T-helper 17 cell (primary cell): ENCODE measurements at places on chromosomes 7 and 10. TPM values are rescaled to one million over a fixed set of nuclear protein-coding genes. Genes with fewer than 3 reads are reported as not detected.

GRCh38 chr7:133036289-133036688 lies 45.6 kb downstream of the CHCHD3 start:
- DNase-seq: no peak
- no peaks in the 10 kb centered on the region for H3K27me3 ChIP-seq
- peaks cover 12% of the 10 kb centered on the region for H3K4me1 ChIP-seq

GRCh38 chr10:55232553-55232952 lies 431.5 kb upstream of the PCDH15 start:
- H3K27ac ChIP-seq: no peak overlapping the region
- H3K27me3 ChIP-seq: no peaks in the 10 kb centered on the region
- no peaks in the 10 kb centered on the region for H3K36me3 ChIP-seq
- DNase-seq: no peak
- no peaks in the 10 kb centered on the region for H3K4me1 ChIP-seq

GRCh38 chr7:30921540-30922401 lies 10.1 kb downstream of the AQP1 start:
- H3K4me1 ChIP-seq: no peaks in the 10 kb centered on the region
- no peak for DNase-seq
- no peaks in the 10 kb centered on the region for H3K36me3 ChIP-seq
- no peak overlapping the region for H3K4me3 ChIP-seq
- no peak overlapping the region for H3K27ac ChIP-seq
- H3K27me3 ChIP-seq: no peaks in the 10 kb centered on the region

DNA sequence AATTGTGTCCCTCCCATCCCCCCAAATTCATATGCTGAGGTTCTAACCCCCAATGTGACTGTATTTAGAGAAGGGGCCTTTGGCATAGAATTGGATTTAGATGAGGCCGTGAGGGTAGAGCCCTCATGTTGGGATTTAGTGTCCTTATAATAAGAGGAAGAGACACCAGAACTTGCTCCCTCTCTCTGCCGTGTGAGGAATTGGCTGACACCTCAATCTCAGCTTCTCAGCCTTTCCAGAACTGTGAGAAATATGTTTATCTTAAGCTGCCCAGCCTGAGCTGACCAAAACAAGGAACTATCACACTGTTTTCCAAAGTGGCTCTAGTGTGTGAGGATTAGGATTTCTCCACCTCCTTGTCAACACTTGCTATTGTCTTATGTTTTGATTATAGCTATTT lies 400.0 kb upstream of the FZD8 start:
- H3K27ac ChIP-seq: no peak overlapping the region
- no peaks in the 10 kb centered on the region for H3K27me3 ChIP-seq
- no peak overlapping the region for H3K4me3 ChIP-seq
- H3K4me1 ChIP-seq: no peaks in the 10 kb centered on the region
- no peaks in the 10 kb centered on the region for H3K36me3 ChIP-seq

DNA sequence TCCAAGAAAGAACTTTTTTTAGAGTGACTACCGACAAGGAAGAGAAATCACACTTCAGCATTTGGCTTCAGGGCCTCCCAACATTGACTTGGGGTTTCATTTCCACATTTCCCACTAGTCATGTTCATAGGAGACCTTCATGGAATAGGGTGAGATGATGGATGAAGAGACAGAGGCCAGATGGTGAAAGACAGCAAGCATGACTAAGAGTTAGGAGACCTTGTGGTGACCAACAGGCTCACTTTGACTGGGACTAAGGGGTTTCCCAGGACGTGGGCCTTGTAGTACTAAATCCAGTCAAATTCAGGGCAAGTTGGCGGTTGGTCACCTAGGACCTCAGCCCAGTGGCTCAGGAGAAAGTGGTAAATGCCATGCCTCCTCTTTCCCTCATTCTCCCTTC lies 3.0 kb upstream of the GIMAP5 start:
- peaks cover 63% of the 10 kb centered on the region for H3K4me1 ChIP-seq
- H3K4me3 ChIP-seq: no peak overlapping the region
- peak overlapping the region; percentile 98 for H3K27ac ChIP-seq
- H3K36me3 ChIP-seq: peaks cover 9% of the 10 kb centered on the region

DNA sequence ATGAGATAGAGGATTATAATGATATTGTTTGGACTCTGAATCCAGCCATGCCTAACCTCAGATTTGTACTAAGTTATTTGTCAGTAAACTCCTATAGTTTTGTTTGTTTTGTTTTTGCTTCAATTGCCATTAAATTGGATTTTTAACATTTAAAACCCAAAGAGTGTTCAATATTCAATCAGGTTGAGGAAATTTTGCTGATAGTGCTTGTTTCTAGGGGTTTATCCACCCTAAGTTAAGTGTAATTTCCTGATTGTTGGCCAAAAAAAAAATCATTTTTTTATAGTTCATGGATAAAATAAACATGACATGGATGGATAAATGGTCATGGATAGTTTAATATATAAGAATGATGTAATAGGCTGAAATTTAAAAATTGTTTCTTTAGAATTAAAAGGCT lies 11.4 kb upstream of the BET1 start:
- no peak overlapping the region for H3K27ac ChIP-seq
- no peaks in the 10 kb centered on the region for H3K4me1 ChIP-seq
- H3K36me3 ChIP-seq: no peaks in the 10 kb centered on the region

DNA sequence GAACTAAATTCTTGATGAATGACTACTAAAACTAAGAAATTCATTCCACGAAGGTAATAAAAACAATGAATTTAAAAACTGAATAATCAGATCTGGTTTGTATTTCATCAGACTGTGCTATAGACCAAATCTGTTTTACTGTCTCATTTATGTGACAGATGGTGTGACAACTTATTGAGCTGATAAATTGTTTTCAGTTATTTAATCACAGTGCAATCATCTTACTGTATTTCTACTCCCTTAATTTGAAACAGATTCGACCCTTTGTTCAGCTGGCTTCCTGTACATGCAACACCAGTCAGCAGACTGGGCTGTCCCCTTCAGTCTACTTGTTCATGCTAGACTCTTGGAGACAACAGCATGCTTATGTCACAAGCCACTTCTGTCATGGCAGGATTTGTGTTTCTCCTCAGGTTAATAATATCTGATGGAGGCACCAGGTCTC lies 150.9 kb downstream of the MBL2 start:
- H3K36me3 ChIP-seq: no peaks in the 10 kb centered on the region
- H3K27ac ChIP-seq: no peak overlapping the region
- H3K4me3 ChIP-seq: no peak overlapping the region
- H3K4me1 ChIP-seq: no peaks in the 10 kb centered on the region
- no peaks in the 10 kb centered on the region for H3K27me3 ChIP-seq

DNA sequence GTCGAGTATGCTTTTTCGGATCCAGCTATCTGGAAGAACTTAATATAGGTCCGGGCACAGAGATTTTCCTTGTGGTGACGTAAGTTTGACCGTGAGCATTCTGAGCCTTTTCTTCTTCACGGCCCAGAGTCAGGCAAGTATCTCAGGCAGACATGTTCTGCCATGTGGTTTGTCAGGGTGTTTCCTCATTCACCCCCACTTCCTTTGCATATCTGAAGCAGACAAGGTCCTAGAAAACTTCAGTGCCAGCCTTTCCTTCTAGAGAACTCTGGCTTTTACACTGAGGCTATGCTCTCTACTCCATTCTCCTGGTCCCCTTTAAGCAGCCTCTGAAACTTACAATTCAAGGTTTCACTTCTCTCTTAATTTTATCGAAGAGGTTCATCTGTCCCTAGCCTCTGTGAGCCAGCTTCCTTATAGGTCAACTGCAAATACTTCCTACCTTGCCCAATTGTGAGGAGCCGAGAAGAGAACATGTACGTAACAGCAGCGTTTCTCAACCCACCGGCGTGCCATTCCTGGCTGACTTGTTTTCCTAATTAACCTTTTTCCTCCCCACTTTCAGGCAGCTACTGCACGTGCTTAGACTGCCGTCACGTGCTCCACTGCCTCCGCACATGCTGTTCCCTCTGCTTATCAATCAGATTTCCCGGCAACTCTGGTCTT lies 47.3 kb downstream of the CDCA7L start:
- H3K4me1 ChIP-seq: peaks cover 8% of the 10 kb centered on the region
- no peak for DNase-seq

DNA sequence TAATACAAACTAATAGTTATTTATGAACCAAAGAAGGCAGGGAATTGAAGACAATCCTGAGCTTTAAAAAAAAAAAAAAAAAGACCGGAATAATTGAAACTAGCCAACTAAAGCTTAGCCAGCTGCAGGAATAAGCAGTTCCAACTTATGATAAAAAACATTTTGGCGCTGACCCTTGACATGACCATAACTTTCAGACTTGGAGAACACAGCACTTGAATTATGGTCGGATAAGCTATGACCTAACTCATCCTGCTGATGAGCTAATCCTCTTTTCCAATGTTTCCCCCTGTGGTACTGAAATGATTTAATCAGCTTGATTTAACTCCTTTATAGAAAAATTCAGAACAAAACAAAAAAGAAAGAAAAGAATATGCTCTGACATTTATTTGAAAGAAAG lies 181.8 kb downstream of the DGKB start:
- H3K27me3 ChIP-seq: peaks cover 11% of the 10 kb centered on the region
- DNase-seq: no peak
- H3K27ac ChIP-seq: no peak overlapping the region
- no peaks in the 10 kb centered on the region for H3K36me3 ChIP-seq

DNA sequence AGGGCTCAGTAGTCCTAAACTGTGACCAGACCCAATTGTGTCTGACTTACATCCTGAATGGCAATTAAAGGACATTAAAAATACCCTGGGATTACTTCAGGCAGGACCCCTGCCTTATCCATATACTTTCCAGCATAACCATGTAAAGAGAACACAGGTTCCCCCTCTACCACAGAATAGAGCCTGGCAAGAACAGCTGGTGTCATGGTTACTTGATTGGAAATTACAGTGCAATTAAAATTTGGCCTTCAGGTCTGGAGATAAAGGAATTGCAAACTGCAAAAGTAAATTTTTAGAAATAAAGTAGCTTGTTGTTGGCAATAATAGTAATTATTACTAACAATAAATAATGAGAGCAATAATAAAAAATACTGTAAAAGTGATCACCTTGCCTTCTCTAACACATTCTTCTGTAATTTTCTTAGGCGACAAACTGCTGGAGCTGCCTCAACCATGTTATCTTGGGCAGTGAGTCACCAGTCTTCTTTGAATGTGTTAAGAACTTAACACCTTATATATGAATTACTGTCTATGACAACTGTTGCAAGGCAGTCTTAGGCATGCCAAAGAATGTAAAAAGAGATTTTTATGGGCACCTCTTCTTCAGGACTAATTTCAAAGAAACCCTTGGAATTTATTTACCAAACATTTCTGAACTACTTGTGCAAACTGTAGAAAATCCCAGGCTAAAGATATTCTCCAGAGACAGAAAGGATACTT lies 53.7 kb downstream of the HIBADH start:
- H3K27ac ChIP-seq: no peak overlapping the region
- DNase-seq: no peak
- no peaks in the 10 kb centered on the region for H3K36me3 ChIP-seq
- H3K4me3 ChIP-seq: no peak overlapping the region

- no peak overlapping the region for H3K4me3 ChIP-seq
- peaks cover 2% of the 10 kb centered on the region for H3K4me1 ChIP-seq
- no peak overlapping the region for H3K27ac ChIP-seq
- H3K27me3 ChIP-seq: peaks cover 11% of the 10 kb centered on the region
- no peak for DNase-seq
These were observed 9.4 kb downstream of the CPXM2 start for GRCh38 chr10:123882177-123882576.

DNA sequence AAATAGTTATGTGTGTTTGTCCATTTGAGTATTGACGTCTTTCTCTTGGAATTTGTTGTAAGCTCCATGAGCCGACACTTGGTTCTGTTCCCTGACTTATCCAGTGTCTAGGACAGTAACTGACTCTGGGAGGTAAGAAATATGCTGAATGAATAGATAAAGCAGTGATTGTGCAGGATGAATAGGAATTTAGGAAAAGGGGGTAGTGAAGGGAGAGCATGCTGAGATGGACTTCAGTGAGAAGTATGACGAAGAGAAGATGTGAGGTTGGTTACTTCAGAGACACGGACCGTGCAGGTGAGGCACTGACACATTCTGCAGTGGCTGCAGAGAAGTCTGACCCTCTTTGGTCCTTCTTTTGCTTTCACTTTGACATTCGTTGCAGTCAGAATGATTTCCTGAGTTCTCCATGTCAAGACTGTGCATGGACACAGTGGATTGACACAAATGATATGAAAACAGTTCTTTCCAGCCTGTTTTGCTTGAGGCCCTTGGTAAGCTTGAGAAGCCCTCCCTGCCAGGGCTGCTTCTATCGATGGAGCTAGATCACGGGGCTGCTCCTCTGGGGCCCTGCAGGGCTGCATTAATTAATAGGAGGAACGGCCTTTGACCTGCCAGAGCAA lies 261.5 kb upstream of the SORCS1 start:
- H3K27me3 ChIP-seq: no peaks in the 10 kb centered on the region
- H3K36me3 ChIP-seq: no peaks in the 10 kb centered on the region
- no peak overlapping the region for H3K4me3 ChIP-seq
- no peak for DNase-seq
- H3K27ac ChIP-seq: no peak overlapping the region
- no peaks in the 10 kb centered on the region for H3K4me1 ChIP-seq

- no peak overlapping the region for H3K27ac ChIP-seq
- no peaks in the 10 kb centered on the region for H3K27me3 ChIP-seq
- H3K4me1 ChIP-seq: no peaks in the 10 kb centered on the region
These were observed 1120.0 kb downstream of the SORCS1 start for GRCh38 chr10:106044503-106044902.

GRCh38 chr7:80740778-80741545 lies 102.5 kb downstream of the CD36 start:
- H3K27ac ChIP-seq: no peak overlapping the region
- no peaks in the 10 kb centered on the region for H3K27me3 ChIP-seq
- no peaks in the 10 kb centered on the region for H3K4me1 ChIP-seq
- DNase-seq: no peak
- no peaks in the 10 kb centered on the region for H3K36me3 ChIP-seq

DNA sequence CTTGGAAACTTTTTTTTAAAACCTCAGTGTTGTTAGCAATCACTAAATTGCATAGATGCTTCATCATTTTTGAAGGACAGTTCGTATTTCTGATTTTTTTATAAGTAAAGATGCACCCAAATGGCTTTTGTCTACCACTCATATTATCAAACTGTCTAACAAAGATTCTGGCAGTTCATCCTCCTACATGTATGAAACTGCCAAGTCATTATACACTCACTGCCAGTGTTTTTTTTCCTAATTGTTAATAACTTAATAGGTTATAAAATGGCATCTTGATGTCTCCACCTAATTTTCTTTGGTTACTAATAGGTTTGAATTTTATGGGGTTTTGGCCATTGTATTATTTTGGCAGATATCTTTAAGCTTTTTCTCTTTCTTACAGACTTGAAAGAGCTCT lies 77.0 kb downstream of the HTR5A start:
- DNase-seq: no peak
- H3K4me3 ChIP-seq: no peak overlapping the region
- H3K27ac ChIP-seq: no peak overlapping the region
- H3K27me3 ChIP-seq: peaks cover 45% of the 10 kb centered on the region
- H3K4me1 ChIP-seq: no peaks in the 10 kb centered on the region

GRCh38 chr10:90421874-90422273 lies 436.0 kb downstream of the HTR7 start:
- no peak overlapping the region for H3K4me3 ChIP-seq
- no peaks in the 10 kb centered on the region for H3K4me1 ChIP-seq
- DNase-seq: no peak
- H3K27ac ChIP-seq: no peak overlapping the region
- no peaks in the 10 kb centered on the region for H3K27me3 ChIP-seq

GRCh38 chr10:70265032-70265689 lies 18.6 kb downstream of the NPFFR1 start:
- H3K4me3 ChIP-seq: no peak overlapping the region
- no peak for DNase-seq
- peaks cover 3% of the 10 kb centered on the region for H3K4me1 ChIP-seq
- H3K36me3 ChIP-seq: peaks cover 3% of the 10 kb centered on the region
- peaks cover 11% of the 10 kb centered on the region for H3K27me3 ChIP-seq

PLXDC2 gene
- total RNA-seq: 3.0 TPM

DNAJC12 gene
- total RNA-seq: not detected

TAS2R5 gene
- total RNA-seq: 1.1 TPM

HOXA2 gene
- not detected for total RNA-seq

PSMG3 gene
- total RNA-seq: 22.8 TPM

TDRD1 gene
- total RNA-seq: 0.20 TPM
